ENCODE measurements at places on chromosomes 5 and 9. TPM values are rescaled to one million over a fixed set of nuclear protein-coding genes. Genes with fewer than 3 reads are reported as not detected.

Gene PIP5KL1
- total RNA-seq, result 10.1 TPM

Gene WWC1
- total RNA-seq, result 59.9 TPM

Gene PTPN3
- total RNA-seq, result 14.4 TPM

Gene IFNA13
- total RNA-seq, result not detected

DNA sequence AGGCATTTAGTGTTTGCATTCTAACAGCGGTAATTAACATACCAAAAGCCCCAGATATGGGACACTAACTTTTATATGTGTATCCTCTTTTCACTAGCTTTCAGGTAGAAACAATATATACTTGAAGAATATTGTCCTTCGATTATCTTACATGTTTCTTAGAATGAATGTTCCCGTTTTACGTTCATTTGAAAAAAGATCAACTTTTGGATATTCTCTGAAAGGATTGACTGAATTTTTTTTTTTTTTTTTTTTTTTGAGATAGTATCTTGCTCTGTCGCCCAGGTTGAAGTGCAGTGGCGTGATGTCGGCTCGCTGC lies 32.2 kb upstream of the FSD1L start:
- DNase-seq, result no peak

DNA sequence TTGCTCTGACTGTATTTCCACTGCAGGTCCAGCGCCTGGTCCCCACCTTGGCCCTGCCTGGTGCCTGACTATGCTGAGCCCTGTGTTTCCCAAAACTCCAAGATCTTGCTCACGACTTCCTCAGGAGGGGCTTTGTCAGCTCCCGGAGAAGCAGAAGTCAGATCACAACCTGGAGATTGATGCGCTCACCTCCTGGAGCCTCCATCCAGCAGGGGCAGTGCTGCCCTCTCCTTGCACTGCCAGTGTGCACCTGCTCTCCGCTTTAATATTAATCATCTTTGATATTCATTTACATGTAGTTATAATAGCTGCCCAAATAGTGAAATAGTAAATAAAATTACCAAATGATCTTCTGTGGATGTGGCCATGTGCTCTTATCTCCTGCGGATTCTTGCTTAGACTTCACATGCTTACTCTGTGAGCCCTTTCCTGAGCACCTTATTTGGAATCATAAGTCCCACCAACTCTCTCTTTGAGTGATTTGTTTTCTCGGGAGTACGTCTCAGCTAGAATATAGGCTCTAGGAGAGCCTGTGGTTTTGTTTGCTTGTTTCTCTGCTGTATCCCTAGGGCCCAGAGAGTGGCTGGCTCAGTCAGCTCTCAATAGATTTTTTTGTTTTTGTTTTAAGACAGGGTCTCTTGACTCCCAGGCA lies 17.4 kb downstream of the MAML1 start:
- DNase-seq, result no peak

DNA sequence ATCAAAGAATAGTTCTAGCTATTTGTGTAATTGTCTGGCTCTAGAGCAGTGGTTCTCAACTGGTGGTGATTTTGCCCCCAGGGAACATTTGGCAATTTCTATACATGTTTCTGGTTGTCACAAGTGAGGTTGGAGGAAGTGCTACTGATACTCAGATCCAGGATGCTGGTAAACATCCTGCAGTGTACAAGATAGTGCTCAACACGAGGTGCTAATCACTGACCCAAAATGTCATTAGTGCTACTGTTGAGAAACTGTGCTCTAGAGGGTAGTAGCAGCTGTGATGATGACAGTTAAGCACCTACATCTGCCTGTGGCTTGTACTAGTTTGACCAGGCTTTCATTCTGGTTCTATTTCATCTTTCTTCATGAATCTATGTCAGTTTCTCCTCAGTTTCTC lies 22.1 kb downstream of the LRRC19 start:
- DNase-seq, result no peak

DNA sequence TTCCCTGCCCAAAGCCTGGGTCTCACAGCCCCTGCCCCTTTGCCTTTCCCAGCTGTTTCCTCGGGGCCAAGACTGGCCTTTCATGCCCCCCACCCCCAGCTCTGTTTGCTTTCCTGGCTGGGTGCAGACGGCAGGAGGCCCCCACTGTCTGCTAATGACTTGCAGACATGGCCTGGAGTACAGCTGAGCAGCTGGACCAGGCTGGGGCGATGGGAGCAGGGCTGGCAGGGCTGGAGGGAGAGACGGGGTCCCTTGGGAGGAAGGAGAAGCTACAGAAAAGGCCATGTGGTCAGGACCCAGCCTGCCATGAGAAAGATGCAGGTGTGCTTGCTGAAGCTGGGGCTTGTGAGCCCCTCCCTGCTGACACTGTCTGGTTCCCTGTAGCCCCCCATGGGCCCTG lies 28.3 kb upstream of the GFPT2 start:
- no peak for DNase-seq

DNA sequence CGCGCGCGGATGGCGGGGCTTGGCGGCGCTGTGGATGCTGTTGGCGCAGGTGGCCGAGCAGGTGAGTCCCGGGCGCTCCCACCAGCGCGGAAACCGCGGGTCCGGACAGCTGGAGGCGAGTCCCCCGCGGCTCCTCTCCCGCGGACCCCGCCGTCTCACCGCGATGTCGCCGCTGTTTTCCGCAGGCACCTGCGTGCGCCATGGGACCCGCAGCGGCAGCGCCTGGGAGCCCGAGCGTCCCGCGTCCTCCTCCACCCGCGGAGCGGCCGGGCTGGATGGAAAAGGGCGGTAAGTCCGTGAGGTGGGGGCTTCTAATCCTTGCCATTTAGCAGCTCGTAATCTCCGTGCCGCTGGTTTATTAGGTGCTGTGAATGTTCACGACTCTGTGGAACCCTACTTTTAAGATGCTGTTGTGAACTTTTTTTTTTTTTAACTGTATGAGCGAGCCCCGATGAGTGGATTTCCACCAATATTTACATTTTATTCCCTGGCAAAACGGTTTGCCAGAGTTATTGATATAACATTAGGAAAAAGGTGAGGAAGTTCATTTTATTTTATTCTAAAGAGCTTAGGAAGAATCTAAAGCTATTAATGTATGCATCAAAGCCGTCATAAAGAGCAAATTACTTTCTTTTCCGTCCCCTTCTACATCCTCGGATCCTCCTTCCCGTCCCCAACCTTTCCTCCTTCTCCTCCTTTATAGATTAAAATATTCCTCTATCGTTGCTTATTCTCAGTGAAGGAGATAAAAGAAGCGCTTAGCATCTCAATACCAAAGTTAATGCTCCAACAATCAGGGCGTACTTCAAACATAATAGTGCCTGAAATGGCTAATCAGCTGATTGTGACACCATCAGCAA lies 579 bp downstream of the ADAMTS16 start:
- no peak for DNase-seq

DNA sequence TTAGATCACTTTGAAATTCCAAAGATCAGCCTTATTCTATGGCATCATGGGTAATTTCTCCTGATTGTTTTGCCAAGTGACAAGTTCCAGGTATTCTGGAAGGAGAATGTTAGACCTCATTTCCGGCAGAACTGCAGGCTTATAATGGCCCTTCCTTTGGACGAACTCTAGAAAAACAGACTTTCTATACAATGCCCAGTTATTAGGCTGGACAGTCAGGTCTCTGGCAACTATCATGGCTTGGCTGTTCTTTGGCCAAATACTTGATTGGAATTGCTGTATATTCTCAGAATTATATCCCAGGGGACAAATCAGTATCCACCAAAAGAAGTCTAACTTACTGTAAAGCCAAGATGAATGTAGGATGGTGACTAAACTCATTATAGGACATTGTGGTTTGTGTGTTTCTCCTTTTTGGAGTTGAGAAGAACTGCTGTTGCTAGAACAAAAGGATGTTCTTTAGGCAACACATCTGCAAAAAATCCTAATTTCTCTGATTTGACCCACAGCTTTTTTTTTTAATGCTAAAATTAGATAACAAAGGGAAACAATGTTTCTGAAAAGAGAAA lies 69.0 kb downstream of the ADAMTSL1 start:
- DNase-seq, result no peak

DNA sequence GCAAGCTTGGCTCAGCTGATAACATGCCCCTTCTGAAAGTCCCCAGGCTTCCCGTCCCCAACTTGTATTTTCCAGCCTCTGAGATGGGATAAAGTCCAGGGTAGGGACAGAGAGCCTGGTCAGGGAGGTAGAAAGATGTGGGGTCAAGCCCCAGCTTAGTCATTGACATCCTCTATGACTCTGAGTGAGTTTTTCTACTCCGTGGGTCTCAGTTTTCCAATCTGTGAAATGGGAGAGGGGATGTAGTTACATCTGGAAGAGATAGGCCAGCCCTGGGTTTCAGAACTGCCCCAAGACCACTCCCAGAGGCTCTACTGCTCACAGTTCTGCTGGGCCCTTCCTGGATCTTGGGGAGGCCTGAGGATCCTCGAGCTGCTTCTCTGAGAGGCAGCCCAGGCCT lies 3.1 kb downstream of the GPRIN1 start:
- DNase-seq, result no peak

Data from breast epithelium (tissue), 4 donors.